Dermis blood vessel endothelial cell (primary cell): ENCODE measurements at places on chromosomes 3 and 15. TPM values are rescaled to one million over a fixed set of nuclear protein-coding genes. Genes with fewer than 3 reads are reported as not detected.

DNA sequence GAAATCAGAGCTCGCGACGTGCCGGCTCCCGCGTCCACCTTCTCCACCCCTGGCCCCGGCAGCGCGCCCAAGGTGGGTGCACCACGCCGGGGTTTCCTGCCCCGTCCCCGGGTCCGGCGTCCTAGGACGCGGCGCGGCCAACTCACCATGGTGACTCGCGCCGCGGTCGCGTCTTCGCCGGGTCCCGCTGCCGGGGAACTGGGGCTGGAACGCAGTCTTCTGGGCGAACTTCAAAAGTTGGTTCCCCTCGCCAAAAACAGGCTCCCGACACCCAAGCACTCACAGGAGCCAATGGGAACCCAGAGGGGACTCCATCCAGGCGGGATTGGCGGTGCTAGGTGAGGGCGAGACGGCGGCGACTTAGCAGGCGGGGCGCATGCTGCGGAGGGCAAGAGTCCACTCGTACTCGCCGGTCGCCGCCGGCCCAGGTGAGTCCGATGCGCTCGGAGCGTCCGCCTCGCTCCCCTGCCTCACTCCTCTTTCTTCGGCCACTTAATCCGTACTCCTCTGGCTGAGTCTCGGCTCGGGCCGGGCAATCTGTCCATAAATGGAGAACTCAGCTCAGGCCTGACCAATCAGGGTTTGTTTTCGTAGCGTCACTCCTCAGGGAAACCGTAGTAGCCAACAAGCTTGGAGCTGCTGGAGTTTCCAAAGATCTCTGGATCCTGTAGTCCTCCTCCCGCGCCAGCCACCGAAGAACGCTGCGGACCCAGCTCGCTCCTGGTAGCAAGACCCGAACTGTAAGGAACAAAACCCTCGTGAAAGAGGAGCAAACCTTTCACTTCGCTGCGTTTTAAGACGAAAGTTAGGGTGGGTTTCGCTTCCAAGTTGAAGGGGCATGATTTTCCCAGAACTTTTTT lies at the start of gene MYO1E:
MYO1E (minus strand) TSS at position 520 of the 860 bp plus-strand sequence; CDS start at position 149, 371 bp downstream.
- peak; percentile 98 for DNase-seq

GRCh38 chr15:71145648-71146047 lies 30.4 kb downstream of the THSD4 start:
- DNase-seq, result no peak

- DNase-seq, result peak; percentile 68
Observed at GRCh38 chr3:69385723-69386555, at the start of gene FRMD4B. FRMD4B (minus strand) TSS chr3:69386088; CDS start chr3:69385989, 99 bp downstream.

DNA sequence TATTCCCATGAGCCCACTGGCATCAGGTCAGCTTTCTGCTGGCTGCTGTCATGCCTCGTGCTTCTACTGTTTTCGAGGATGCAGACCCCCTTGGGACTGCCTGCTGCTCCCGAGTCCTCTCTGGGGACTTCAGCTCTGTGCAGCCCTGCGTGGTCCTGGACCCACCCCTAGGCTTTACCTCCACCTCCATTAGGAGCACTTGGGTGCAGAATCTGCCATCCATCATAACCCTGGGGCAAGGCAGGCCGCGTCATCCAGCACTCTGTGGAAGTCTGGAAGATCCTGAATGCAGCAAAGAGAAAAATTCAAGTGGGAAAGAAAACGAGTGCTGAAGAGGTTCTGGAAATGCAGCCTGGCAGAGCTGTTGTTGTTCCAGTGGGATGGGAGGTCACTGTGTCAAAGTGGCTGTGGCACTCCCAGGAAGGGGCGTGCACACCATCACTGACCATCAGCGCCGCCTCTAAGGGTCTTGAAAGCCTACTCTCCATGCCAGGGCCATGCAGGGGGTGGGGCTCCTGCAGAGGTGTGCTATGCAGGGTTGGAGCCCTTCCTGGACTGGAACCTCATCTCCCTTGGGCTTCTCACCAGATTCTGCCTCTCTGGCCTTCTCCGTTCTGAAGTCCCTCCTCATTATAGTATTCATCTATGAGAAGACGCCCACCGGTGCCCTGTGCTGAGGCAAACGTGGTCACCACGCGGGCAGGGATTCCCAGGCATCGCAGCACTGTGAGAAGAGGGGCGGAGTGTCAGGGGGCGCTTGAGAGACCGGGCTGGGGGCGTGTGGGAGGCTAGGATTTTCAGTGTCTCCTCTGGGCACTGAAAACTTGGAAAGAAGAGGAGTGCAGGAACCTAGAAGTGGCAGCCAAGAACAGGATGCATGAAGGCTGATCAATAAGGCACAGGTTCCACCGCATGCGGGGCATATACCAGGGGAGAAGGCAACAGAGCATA lies 12.5 kb downstream of the EPB42 start:
- DNase-seq, result no peak

GRCh38 chr3:99175276-99175812 lies 273.8 kb upstream of the DCBLD2 start:
- peak; percentile 10 for DNase-seq

DNA sequence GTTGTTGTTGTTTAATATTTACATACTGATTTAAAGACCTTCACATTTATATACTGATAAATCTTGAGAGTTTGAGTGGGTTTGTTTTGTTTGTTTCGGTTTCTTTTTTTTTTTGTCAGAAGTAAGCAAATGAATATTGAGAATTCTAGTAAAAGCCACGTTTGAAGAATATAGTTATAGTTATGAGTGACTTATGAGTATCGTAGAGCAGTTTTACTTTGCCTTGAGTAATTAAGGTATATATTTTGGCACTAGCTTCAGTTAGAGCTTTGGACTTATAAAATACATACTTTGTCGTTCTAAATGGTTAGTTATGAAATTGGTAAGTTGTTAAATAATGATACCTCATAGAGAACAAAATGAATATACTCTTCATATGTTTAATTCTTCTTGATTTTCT lies 27.8 kb downstream of the ATP1B3 start:
- DNase-seq, result no peak

DNA sequence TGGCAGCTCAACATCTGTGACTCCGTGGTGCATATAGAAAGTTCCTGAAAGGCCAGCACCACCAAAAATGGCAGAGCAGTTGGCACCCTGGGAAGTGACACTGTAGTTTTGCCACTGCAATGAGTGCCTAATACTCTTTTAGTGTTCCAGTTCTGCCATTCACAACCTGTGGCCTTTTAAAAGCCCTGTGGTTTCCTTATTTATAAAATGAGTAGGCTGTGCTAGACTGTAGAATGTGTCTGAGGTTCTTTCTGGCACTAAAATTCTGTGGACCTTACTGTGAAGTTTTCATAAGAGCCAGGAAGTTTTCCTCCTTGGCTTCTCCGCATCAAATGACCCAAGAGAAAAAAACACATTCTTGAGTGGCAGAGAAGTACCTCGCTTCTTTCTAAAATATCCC lies 74.1 kb downstream of the MME start:
- no peak for DNase-seq

GRCh38 chr3:63795438-63795837 lies 23.7 kb upstream of the C3orf49 start:
- DNase-seq, result no peak

- no peak for DNase-seq
Observed at GRCh38 chr15:31563001-31563400, 236.4 kb downstream of the KLF13 start.

DNA sequence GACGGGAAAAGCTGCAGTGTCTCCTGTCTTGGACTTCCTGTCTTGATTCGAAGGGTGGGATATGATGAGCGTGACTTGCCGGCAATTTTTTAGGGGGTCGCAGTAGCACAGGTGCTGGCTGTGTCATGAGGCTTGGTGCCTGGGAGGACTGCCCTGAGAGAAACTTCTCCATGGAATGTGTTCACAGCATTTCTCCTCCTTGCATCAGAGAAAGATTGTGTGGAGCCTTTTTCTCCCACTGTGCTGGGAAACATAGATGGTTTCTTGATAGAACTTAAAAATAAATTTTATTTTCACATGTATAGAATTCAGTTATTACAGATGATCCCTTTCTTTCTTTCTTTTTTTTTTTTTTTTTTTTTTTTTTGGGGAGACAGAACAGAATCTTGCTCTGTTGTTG lies 121.4 kb downstream of the KLHL25 start:
- DNase-seq, result no peak

- no peak for DNase-seq
Observed at GRCh38 chr3:121870717-121871116, 23.5 kb upstream of the SLC15A2 start.

DNA sequence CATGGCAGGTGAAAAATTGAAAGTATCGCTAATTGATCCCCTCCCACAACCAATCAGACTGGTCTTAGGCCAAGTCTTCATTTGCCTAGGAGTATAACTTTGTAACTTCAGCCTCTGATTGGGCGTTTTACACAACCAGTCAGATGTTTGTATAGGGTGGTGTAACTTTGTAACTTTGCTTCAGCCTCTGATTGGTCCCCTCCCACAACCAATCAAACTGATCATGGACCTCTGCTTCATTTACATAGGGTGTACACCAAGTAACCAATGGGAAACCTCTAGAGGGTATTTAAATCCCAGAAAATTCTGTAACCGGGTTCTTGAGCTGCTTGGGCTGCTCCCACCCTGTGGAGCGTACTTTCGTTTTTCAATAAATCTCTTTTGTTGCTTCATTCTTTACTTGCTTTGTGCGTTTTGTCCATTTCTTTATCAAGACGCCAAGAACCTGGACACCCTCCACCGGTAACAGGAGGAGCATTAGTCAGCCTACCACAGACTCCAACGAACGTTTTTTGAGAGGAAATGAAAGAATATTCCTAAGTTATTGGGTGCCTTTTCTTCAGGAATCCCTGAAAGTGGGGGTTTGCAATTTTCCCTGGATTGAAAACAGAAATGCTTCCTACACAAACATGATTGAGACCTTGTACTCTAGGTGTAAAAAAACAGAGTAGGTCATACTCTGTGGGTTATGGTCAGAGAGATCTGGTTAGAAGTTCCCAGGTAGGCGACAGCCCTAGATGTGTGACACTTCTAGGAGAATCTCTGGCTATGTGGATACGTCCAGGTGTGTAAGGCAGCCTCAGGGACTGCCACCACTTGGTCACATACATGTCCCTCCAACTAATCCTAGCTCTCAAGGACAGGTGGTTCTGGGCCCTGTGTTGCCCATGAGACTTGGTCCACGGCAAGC lies 5.5 kb upstream of the SACM1L start:
- no peak for DNase-seq

The GOLGA8G gene
- total RNA-seq, result not detected in 2 replicates

The CLRN1 gene
- total RNA-seq, result not detected in 2 replicates

The CYP19A1 gene
- total RNA-seq, result not detected in 2 replicates

The PAQR5 gene
- total RNA-seq, result under 0.01 TPM in 1 of 2 replicates, not detected in the other

The DHX30 gene
- total RNA-seq, result 79.3 and 104 TPM in 2 replicates

The CD86 gene
- total RNA-seq, result not detected in 2 replicates
